ENCODE measurements at places on chromosomes 4 and X.
A peak's percentile ranks its signal among the peaks of the same experiment; 100 is the strongest.

- DNase-seq: no peak
Observed at GRCh38 chr4:116880625-116881024, 204.8 kb downstream of the TRAM1L1 start.

DNA sequence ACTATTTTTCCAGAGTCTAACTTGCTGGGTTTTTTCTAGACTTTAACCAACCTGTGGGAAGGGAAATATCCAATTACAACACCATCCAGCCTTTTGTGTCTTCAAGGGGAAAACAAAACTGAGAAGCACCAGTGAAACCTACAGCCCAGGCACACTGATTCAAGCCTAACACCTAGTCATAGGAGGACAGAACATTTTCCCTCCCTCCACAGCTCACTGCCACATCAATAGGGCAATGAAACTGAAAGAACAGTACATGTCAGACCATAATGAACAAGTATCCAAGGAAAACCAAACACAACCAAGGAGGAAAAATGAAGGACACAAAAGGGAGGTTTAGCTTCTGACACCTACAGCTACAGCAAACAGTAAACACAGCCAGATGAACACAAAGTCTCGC lies 17.6 kb downstream of the MAGEA8 start:
- DNase-seq: no peak

DNA sequence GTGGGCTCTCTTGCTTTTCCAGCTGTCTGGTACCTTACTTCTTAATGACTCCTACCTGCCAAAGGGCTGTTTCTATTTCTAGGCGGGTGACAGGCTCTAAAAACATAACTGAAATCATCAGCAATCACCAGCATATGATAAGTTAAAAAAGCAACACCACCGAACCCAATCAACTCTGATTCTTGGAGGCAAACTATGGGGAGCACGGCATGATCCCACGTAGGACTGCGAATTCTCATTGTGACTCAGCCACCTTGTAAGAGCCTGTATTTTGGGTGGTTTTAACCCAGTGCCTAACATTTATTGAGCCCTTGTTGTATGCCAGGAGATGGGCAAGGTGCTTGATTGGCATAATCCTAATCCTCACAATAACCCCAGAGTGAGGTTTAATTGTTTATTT lies 156.8 kb downstream of the PACRGL start:
- DNase-seq: no peak

DNA sequence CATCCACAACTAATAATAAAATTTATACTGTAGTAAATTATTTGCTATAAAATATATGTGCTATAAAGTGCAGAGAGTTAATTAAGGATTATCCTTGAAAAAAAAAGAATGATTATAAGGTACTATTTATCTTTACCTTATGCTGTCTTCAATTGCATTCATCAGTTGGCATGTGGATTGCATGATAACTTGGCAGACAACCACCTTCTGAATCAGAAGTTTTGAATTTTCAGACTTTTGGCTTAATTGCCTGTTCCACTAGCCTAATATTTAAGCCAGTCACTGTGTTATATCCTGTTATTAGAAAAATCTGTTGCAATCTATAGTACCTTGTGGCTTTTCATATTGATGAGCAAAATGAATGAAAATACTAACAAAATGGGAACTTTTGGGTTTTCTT lies 1040.3 kb upstream of the PCDH10 start:
- no peak for DNase-seq

GRCh38 chrX:43953218-43953617 lies 20.0 kb downstream of the NDP start:
- DNase-seq: no peak

DNA sequence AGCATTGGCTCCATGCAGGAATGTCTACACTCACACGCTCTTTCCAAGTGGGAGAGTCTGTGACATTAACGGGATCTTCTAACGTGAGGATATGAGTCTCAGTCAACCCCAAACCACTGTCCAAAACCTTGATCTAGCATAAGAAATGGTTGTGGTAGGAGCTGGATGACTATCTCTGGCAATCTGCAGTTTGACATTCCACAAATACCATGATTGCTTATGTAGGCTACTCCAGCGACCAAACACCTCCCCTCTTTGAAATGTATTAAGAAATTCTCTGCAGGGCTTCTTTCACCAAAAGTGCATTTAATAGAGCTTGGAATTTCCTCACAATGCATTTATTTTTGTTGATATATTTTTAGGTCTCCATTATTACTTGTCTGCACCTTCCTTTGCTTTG lies 14.1 kb upstream of the STX18 start:
- DNase-seq: no peak

- DNase-seq: no peak
Observed at GRCh38 chr4:108227923-108228322, 59.2 kb upstream of the LEF1 start.

DNA sequence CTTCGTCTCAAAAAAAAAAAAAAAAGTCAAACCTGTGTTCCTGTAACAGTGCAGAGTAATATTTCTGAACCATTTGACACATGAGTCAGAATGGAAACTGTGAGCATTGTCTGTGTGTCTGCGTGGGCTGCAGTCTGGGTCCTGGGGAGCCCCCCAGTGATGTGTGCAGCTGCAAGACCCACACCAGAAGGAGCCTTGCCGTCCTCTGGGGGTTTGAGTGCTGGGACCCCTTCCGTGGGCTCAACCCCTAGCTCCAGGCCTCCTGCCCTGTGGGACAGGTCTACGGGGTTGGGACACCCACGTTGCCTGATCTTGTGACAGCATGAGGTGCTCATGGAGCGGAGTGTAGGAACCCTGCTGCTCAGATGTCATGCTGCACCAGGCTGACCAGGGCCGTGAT lies 43.7 kb downstream of the DDX3X start:
- no peak for DNase-seq

DNA sequence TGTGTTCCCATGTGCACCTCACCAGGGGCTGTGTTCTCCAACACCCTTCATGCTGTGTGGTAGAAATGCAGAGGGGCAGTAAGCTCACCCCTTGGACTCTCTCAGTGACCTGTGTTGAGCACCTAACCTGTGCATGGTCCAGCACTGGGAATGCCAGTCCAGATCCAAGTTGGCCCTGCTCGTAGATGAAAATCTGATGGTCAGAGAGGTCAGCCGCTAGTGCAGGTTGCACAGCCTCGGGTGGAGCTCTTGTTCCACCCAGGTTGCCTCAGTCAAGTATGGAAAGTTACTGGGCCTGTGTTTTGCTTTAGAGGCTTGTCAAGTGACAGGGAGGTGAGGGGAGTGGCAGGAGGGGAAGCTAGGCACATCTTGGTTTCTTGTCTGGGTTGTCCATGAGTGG lies 51.3 kb downstream of the NOP14 start:
- DNase-seq: no peak

- no peak for DNase-seq
Observed at GRCh38 chrX:71623714-71624113, 5.4 kb upstream of the CXCR3 start.

DNA sequence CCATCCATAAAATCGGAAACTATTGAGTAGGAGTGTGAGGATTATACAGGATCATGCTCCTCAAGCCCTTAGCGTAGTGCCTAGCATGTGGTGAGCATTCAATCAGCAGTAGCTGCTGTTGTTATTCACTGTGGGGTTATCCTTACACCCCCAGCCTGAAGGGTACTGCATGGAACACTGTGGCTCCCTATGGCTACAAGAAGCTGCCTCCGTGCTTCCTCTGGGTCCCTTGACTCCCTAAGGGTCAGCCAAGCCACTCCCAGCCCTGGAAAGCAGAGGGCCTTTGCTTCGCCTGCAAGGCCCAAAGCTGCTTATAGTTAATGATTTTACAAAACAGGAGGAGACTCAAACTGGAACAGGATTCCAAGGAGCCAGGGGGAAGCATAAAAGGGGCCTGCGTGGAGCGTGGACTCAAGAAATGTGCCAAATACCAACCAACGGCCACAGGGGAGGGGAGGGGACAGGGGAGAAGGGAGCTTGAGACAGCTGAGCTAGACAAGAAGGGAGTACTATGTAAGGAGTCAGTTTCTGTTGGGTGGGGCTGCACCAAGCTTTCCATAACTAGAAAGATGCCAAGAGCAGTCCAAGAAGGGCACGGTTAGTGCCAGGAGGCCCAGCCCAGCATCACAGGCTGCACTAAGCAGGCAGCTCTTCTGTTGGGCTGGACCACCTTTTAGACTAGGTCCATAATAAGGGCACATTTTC lies 15.9 kb downstream of the SEPTIN6 start:
- DNase-seq: no peak

DNA sequence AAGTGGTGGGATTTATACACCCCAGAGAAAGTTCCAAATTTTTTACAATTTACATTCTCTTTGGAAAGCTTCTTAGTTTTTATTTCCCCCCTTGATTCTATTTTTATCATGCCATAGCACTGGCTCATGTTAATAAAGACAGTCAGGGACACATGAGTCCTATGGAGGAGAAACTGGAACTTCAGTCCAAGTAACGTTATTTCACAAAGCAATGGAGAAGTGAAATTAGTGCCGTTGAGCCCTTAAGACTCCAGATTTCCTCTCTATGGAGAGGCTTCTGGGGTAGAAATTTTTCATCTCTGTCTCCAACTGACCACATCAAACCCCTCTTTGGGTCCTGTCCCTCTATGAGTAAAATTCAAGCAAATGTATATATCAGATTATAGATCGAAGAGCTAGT lies 12.8 kb upstream of the TASL start:
- no peak for DNase-seq

- DNase-seq: no peak
Observed at GRCh38 chrX:97637289-97637688, 753.6 kb downstream of the RPA4 start.

GRCh38 chrX:41599507-41599906 lies 89.3 kb upstream of the GPR34 start:
- no peak for DNase-seq

DNA sequence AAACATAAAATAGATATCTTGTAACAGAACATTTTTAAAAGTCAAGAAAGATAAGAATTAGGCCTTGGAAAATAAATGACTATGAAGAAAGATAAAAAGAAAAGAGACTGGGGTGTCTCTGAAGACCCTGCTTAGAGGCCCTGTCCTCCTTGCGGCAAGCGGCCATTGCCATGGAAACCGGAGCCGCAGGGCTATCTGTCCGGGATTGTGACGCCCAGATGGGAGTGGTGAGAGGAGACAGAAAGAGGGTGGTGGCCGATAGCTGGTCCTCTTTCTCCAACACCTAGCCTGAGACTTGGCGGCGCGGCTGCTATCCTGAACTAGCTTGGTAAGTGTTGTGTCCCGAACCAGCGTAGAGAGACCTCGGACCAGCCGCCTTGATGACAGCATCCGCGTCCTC lies at the start of gene DUSP21:
DUSP21 (plus strand) TSS at position 269 of the 400 bp plus-strand sequence; CDS start at position 381, 112 bp downstream.
- DNase-seq: no peak

GRCh38 chrX:14528629-14529289 lies 577 bp upstream of the GLRA2 start:
- DNase-seq: peak; percentile 56
